Upper lobe of right lung (tissue), 1 donor: ENCODE measurements at places on chromosomes 1 and 21.

DNA sequence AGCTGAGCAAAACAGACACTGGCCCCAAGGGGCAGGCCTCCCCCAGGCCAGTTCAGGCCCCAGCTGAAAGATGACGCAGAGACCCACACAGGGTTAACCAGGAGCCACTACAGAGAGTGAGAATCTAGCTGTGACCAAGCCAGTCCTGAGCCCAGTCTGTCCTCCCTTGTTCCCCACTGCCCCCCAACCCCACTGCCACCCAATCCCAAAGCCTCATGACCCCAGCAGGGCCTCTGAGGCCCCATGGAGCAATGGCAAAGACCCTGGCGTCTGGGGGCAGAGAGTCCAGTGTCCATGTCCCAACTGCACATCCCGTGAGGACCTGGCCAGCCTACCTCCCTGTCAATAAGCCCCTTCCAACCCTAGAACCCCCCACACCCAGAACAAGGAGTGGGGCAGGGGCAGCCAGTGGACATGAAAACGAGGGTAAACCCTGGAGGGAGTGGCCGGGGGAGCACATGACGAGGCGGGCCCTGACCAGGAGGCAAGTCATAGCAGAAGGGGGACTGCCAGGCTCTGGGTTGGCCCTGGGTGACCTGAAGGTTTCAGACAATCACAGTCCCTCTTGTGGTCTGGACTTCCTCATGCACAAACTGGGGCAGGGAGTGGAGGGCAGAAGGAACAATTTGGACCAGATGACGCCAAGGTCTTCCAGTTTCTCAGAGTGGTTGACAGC, 100.5 kb downstream of the GLIS1 start:
- peak; percentile 57 for DNase-seq

DNA sequence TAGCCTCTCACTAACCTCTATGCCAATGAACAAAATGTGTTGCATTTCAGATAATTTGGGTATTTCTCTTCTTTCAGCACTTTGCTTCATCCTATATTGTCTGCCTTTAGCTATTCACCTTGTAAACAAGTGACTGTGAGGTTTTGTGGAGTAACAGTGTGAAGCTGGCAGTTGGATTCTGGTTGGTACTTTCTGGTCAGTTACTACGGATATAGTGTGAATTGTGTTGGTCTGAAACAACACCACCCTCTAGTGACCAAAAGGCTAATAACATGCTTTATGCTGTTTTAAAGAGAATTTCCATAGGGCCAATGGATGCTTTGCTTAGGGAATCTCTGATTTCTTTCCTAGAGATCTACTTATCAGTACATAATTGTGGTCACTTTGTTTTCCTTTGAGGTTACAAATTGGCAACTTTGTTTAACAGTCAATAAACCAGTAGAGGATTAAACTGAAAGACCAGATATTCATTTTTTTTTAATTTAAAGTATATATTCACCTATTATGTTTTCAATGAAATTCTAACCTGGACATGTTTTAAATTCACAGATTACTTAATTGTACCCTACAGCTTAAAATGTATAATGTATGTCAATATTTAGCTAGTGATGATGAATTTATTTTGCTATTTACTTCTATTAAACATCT, 2.5 kb upstream of the PTGER3 start:
- no peak for DNase-seq

- no peak for DNase-seq
Observed at GRCh38 chr1:155777582-155777981, 79.4 kb downstream of the GON4L start.

GRCh38 chr1:41733021-41733420, 185.7 kb downstream of the HIVEP3 start:
- DNase-seq, result no peak

- DNase-seq, result no peak
Observed at GRCh38 chr1:213094446-213094845, 43.4 kb downstream of the RPS6KC1 start.

DNA sequence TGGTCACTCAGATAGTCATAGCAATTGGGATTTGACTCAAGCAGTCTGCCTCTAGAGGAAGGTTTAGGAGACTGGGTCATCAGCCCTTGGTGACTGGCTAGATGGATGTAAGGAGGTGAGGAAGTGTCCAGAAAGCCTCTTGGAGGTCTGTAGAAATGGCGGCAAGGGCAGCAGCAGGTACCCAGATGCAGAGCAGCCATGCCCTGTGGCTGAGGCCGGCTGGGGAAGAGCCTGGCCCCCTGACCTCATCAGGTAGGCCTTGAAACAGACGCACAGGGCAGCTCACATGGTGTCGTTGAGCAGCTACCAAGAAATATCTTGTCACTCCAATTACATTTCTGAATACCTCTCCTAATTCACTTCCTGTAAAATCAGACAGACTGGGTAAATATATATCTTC, 98.2 kb downstream of the DMRTB1 start:
- peak; percentile 34 for DNase-seq

- no peak for DNase-seq
Observed at GRCh38 chr1:10759413-10760200, 36.8 kb downstream of the CASZ1 start.

GRCh38 chr1:54230507-54231339, 30.8 kb downstream of the MRPL37 start:
- DNase-seq, result no peak

DNA sequence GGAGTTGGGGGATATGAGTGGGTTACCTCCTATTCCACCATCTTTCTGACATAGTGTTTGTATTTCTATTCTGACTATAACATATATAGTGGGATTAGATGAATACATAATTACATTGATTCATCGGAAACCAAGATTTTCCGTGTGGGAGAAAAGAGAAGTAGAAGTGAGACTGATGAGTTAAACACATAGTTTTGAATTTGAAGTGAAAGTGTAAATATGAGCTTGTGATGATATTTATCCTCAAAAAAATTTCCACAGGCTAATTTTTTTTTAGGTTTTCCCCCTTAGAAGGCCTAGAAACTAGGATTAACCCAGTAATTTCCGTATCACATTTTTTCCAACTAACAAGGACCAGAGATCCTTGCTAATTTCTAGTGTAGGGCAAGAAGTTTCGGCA, 6.9 kb downstream of the CD1B start:
- no peak for DNase-seq

- no peak for DNase-seq
Observed at GRCh38 chr1:229714964-229715603, 89.0 kb downstream of the URB2 start.

- DNase-seq, result no peak
Observed at GRCh38 chr1:17118268-17118667, 983 bp downstream of the PADI2 start.

DNA sequence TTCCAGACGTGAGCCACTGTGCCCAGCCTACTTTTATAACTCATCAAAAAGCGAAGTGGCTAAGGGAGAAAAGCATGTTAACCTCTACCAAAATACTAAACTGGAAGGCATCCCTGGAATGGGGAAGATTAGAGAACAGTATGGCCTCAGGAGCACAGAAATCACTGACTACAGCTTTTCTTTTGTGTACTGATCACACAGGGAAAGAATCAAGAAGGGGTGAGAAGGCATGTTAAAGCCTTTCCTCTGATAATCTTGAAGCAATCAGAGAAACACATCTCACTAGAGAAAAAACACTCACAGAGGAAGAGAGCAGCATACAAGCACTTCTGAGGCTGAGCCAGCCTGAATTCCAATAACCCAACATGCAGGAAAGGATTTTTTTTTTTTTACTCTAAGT, 10.7 kb downstream of the PCAT6 start:
- DNase-seq, result no peak
